ENCODE measurements at places on chromosomes 16 and 17.

DNA sequence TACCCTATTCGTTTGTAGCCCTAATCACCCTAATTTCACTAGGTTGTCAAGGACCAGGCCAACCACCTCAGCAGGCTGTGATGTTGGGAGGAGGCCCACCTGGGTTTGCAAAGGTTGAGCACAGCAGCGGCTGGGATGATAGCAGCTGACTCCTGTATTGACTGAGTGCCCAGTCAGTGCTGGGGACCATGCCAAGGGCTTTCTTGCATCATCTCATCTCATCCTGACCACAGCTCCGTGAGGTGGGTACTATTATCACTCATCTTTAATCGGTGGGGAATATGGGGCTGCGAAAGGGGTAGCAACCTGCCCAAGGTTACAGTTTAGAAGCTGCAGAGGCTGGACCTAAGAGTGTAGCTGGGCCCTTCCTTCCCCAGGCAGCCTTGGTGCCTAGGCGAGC is 11.7 kb downstream of the ATPAF2 start:
- no peak for DNase-seq

DNA sequence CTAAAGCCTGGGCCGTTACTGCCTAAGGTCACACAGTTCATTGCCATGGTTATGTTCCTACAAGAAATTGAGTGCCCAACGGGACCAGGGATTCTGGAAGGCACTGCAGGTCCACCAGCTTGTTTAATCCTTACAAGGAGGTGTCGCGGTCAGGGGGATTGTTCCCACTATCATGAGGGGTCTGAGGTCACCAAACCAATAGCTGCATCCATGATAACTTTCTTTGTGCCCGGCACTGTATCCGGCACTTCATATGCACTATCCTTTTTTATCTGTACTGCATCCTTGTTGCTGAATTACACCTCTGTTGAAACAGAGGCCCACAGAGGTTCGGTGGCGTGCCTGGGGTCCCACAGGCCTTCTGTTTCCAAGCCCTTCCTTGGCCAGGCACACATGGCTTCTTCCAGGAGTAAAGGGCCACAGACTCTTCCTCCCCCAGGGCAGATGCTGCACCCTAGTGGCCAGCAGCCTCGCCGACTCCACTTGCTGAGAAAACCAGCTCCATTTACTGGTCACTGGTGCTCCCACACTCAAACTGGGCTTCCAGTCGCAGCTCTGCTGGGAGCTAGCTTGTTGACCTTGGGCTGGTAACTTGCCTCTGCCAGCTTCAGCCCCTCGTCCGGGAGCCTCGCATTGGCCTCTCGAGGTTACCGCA is 82.0 kb upstream of the PLCG2 start:
- DNase-seq = peak; percentile 50

DNA sequence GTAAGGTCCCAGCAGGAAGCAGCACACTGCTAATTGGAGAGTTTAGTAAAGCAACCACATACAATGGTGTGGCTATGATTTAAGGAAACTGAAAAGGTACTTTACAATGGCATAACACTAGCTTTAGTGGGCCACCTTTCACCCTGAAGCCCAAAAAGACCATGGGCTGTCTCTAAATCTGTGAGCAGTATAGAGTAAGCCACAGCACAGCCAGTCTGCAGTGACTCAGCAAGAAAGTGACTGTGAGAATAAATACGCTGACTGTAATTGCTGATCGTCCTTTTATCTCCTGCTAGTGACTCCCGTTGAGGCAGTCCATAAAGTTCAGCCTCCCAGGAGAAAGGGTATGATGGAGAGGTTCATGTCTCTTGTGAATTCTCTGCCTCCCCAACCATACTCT is 679.8 kb upstream of the KIF2B start:
- peak; percentile 1 for DNase-seq

DNA sequence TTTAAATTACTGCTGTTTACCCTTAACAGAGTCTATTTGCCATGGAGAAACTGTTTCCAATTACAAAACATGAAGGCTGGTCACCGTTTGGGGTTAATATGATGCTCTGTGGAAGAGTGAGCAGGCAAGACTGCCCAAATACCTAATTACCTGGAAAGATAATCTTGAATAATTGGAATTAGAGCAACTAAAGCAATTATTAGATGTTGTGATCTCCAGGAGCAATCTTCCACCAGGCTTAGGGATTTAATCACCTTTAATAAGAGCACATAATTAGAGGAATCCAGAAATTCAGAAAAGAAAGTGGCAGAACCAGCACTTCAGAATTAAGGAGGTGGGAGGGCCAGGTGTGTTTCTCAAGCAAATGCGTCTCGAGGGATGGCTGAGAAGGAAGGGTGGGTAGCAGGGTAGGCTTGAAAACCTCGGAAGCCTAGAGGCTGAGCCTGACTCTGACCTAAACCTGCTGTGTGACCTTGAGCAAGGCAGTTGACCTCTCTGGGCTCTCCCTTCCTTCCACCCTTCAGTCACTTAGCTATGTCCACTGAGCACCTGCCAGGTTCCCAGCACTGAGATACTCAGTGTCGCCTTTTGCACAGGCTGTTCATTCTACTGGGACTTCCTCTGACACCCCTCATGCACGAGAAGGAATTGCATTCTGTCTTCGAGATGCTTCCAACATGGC is 113.2 kb downstream of the GSG1L start:
- DNase-seq = no peak

- no peak for DNase-seq
Observed at GRCh38 chr16:87100306-87101058, 216.7 kb downstream of the C16orf95 start.

GRCh38 chr17:56173026-56173425 is 19.8 kb downstream of the ANKFN1 start:
- no peak for DNase-seq

DNA sequence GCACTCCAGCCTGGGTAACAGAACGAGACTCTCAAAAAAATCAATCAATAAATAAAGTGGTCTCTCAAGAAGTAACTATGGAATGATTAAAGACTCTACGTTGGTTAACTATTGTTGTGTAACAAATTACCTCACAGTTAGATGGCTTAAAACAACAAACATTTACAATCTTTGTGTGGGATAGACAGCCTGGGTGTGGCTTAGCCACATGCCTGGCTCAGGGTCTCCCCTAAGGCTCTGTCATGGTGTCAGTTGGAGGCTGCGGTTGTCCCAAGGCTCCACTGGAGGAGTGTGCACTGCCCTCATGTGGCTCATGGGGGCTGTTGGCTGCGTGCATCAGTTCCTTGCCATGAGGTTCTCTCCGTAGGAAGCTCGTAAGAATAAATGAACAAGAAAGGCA is 294.5 kb downstream of the SNX29 start:
- DNase-seq = peak; percentile 30

- no peak for DNase-seq
Observed at GRCh38 chr17:3022197-3022596, 41.2 kb downstream of the OR1D5 start.

DNA sequence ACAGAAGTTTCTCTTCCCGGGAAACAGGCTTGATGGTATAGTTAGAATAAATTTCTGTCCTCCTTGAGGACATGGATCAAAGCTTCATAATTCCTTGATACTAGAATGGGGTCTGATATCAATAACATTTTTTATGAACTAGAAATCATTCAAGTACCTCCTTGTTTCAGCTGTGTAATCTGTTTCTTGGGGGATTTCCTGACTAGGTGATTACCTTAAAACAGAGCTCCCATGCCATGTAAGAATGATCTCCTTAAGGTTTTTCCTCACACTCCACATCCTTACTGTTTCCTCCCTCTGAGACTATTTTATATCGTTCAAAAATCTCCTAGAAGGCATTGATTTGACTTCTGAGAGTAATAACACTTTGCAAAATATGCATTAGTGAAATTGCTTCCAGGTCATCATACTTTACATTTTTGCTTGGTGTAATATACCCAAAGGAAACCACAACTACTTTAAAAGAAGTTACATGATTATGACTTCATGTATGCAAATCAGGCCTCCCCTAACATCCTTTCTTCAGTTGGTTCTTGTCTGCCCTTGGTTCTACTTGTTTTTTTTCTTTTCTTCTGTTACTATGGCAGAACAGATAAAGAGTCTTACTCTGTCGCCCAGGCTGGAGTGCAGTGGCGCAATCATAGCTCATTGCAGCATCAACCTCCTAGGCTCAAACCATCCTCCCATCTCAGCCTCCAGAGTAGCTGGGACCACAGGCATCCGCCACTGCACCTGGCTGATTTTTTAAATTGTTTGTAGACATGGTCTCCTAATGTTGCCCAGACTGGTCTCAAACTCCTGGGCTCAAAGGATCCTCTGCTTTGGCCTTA is 388.8 kb downstream of the ZFHX3 start:
- DNase-seq = no peak

DNA sequence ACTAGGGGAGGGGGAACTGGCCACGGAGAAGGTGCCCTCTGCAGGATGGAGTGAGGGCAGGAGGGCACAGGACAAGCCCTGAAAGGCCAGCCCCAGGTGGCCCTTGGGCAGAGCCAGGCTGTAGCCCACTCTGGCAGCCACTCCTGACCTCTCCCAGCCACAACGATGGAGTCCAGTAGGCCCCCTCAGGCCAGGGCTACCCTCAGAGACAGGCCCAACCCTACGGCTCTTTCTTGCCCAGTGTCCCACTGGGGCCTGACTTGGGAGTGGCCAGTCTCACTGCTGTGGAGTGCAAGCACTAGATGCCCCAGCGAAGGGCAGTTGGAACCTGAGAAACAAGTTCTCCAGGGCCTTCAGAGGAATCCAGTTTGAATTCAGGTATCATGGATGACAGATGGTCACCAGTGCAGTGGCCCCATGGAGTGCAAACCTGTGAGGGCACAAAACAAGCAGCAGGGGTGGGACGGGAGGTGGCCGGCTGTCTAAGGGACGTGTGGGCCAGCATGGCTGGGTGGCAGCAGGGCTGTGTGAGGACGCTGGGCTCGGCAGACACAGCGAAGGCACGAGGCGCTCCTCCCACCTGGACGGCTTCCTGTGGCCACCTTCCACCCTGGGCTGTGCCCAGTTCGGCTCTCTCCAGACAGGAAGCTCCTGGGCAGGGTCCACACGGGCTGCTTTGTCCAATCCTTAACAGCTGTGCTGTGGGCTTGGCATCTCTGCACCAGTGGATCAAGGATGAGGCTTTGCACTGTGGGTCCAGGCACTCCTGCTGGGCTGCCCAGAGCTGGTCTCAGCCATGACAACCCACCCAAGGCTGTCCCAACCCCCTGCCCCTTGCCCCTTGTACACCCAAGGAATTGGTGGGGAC is 72.1 kb downstream of the AMFR start:
- DNase-seq = no peak

DNA sequence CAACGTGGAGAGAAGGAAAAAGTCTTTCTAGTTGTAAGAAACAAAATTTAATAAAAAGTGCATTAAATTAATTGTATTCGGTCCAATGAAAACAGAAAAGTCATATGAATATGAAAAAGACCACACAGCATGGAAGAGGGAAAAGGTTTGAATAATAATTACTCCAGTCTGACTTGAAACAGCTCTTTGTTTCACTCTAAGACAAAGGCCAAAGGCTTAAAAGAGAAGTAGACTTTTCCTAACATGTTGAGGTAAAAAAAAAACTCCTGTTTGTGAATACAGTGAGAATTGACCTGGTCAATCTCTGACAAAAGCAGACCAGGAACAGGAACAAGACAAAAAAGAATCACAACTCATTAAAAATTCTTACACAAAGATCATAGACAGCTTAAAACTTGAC is 429.8 kb downstream of the TOX3 start:
- DNase-seq = no peak

GRCh38 chr16:69381231-69381630 is 4.6 kb downstream of the TERF2 start:
- DNase-seq = no peak

GRCh38 chr16:31438414-31438813 is 4.2 kb downstream of the ZNF843 start:
- DNase-seq = no peak

DNA sequence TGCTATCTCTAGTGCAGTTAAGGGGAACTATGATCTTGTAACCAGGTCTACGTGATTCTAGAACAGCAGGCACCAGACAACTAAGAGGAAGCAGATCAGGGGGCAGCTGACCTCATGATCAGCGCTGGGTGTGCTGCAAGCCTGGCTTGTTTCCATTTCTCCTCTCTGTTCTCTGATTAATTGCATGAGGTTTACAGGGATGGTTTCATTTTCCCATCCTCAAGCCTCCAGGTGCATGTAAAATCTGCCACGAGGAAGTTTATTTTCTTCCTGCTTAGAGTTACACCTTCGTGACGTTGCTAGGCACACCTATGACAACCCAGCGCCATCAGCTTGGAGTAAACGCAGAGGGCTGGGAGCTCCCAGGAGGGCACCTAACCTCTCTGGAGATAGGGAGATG is 4.3 kb upstream of the NUPR1 start:
- DNase-seq = no peak

GRCh38 chr16:69938981-69939820 is 11.9 kb upstream of the CLEC18A start:
- no peak for DNase-seq

- DNase-seq = no peak
Observed at GRCh38 chr16:3266873-3267537, 10.6 kb upstream of the MEFV start.

DNA sequence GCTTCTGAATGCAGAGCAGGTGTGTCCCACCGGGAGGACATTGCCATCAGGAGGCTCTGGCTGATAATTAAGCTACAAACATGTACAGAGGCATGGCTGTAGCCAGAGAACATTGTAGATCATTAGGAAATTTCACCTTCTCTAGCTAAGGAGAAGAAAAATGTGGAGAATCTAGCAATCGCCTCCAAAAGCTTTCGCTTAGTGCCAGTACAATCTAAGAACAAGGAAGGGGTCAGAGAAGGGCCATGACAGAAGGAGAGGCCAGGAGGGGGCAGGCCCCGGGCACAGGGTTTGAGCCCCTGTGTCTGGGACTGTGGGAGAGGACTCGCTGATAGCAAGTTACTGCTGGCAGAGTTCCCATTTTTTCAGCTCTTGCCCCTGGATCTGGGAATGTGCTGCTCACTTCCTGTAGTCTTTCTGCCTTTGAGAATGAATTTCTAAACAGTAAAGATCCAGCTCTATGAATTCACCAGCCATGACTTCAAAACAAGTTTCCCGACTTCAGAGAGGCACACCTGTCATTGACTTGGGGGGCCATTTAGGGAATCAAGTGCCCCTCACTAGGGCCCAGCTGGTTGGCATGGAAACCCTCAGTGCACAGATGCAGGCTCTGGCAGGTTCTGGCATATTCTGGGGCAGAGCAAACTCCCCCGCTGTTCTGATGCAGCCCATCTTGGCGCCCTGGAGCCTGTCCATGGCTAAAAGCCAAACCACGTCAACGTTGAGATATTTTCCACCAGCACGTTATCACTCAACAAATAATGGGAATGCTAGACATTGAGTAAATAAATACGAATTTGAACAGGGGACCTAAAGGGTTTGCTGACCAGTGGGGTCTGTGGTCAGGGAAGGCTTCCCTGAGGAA is 59.5 kb upstream of the CACNG4 start:
- DNase-seq = no peak

GRCh38 chr17:74235040-74235581 is 21.7 kb downstream of the TTYH2 start:
- DNase-seq = no peak

DNA sequence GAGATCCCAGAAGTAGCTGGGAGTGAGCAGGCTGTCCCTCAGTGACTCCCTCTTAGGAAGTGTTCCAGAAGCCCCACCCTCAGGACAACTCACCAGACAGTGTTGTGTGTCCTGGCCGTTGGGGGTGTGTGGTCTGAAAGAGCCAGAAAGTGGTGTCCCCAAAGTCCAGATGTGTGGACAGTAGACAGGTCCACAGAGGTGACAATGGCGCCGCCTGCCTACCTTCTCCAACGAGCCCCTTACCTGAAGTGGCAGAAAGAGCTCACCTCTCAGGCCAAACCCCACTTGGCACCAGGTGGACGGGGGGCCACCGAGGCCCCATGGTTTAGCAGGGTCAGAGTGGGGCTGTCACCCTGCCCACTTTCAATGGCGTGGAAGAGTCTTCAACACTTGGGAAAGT is 19.9 kb downstream of the C17orf100 start:
- no peak for DNase-seq

- DNase-seq = no peak
Observed at GRCh38 chr16:16162591-16162990, 60.7 kb downstream of the ABCC6 start.

All from NT2/D1 (cell line).